ENCODE measurements at places on chromosomes 1 and 21.

DNA sequence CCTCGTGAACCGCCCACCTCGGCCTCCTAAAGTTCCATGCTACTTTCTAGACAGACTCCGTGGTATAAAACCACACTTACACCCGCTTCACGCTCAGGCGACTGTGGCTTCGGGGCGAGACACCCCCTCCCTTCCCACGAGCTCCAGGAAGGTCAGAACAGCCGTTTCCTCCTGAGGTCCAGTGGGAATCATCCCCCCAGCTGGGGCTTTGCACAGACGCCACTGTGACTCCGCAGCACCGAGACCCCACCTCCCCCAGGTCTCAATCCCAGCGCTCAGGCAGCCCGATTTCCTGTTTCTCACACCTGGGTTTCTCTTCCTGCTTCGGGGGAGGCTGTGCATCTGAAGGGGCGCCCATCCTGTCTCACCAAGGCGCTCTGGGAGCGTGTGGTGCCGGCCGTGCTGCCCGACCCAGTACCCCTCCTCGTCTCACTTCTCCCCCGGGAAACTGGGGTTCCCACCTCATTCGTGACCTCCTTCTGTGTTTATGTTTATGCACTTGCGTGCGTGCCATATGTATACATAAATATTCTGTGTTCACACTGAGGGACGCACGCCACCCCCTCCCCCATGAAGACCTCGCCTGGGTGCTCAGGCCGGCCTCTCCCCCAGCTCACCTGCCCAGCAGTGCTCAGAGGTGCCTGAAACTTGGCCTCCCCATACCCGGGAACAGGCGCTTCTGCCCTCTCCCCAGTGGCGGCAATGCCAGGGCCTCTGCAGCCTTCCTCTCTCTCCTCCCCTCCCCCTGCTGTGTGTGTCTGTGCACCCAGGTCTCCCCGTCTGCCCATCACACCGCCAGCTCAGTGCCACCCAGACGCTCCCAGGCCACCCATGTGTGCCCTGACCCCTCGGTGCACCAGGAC, 14.6 kb downstream of the SLC35E2B start:
- H3K27me3 ChIP-seq = no peaks in the 10 kb centered on the region
- no peak overlapping the region for H3K27ac ChIP-seq
- no peaks in the 10 kb centered on the region for H3K4me1 ChIP-seq
- H3K36me3 ChIP-seq = no peaks in the 10 kb centered on the region

DNA sequence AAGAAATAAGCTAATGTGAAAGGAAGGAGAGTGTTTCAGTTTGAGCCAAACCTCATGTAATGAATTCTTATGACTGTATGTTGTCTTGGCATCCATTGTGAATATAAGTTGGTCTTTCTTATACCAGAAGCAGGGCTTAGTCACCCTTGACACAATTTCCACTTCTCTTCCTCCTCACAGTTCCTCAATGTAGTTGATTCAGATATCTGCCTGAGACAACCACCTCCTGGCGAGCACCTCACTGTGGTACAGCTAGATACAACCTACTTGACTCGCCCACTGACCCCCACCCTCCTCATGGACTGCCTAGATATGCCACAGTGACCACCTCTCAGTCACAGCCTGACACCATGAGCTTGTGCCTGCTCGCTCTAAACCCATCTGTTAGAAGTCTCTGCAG, 45.6 kb downstream of the KYAT3 start:
- H3K4me1 ChIP-seq = no peaks in the 10 kb centered on the region
- no peaks in the 10 kb centered on the region for H3K27me3 ChIP-seq

GRCh38 chr1:179042700-179043099, 17.0 kb downstream of the FAM20B start:
- no peak overlapping the region for H3K4me3 ChIP-seq
- no peak for DNase-seq
- H3K27ac ChIP-seq = no peak overlapping the region
- H3K27me3 ChIP-seq = no peaks in the 10 kb centered on the region
- no peaks in the 10 kb centered on the region for H3K36me3 ChIP-seq
- H3K4me1 ChIP-seq = no peaks in the 10 kb centered on the region

DNA sequence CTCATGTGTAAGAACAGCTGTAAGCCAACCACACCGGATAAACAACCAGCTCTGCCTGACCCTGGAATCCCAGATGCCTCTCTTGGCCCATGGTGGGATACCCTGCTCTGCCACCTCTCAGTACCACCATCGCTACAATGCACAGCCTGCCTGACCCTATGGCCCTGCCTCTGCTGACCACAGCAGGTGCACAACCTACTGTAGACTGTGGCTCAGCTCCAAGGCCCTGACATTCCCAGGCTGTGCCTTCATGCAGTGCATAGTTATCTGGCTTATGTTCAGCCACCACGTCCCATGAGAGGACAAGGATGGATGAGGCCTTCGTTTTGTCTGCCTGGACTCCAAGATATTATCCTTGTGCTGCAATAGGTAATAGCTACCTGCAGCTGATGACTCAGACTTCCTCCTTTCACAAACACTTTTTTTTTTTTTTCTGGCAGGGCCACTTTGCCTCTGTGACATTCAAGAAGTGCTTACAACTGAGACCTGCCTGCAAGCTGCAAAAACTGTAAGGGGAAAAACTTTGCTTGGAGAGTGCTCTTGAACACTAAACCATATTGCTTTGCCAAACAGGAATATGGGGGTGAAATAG, 177.7 kb downstream of the URB2 start:
- H3K4me3 ChIP-seq = no peak overlapping the region
- H3K27ac ChIP-seq = no peak overlapping the region
- no peak for DNase-seq
- no peaks in the 10 kb centered on the region for H3K27me3 ChIP-seq

GRCh38 chr1:63904826-63905225, 131.0 kb downstream of the ROR1 start:
- H3K36me3 ChIP-seq = no peaks in the 10 kb centered on the region
- H3K27me3 ChIP-seq = no peaks in the 10 kb centered on the region
- DNase-seq = no peak
- H3K4me1 ChIP-seq = no peaks in the 10 kb centered on the region
- no peak overlapping the region for H3K4me3 ChIP-seq

- no peaks in the 10 kb centered on the region for H3K27me3 ChIP-seq
- H3K4me3 ChIP-seq = no peak overlapping the region
- H3K4me1 ChIP-seq = no peaks in the 10 kb centered on the region
Measured at GRCh38 chr1:5507340-5507739, 484.9 kb downstream of the NPHP4 start.

GRCh38 chr1:167861664-167862381, 52.1 kb downstream of the ADCY10 start:
- H3K4me3 ChIP-seq = no peak overlapping the region
- no peak for DNase-seq
- no peak overlapping the region for H3K27ac ChIP-seq
- H3K36me3 ChIP-seq = no peaks in the 10 kb centered on the region

- no peaks in the 10 kb centered on the region for H3K36me3 ChIP-seq
- no peak overlapping the region for H3K4me3 ChIP-seq
- H3K27me3 ChIP-seq = no peaks in the 10 kb centered on the region
- no peak for DNase-seq
Measured at GRCh38 chr1:155123801-155124200, 3.9 kb upstream of the EFNA1 start.

DNA sequence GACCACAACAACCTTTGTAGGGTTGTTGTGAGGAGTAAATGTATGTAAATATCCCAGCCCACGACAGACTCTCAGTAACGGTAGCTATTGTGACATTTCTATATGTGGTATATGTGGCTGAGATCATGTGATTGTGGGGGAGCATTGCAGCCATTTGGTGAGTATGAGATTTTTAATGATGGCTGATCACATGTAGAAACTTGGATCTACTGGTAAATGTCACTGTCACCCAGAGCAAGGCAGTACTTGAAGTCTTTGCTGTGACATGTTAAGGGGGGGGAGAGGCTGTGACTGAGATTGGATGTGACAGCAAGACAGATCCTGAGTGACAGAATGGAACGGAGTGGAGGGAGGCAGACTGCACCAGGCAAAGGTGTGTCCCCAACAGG, 23.9 kb upstream of the MEF2D start:
- no peaks in the 10 kb centered on the region for H3K36me3 ChIP-seq
- no peaks in the 10 kb centered on the region for H3K4me1 ChIP-seq
- DNase-seq = no peak
- no peak overlapping the region for H3K27ac ChIP-seq
- H3K27me3 ChIP-seq = no peaks in the 10 kb centered on the region
- no peak overlapping the region for H3K4me3 ChIP-seq

GRCh38 chr1:40634901-40635655, 30.4 kb downstream of the RIMS3 start:
- H3K36me3 ChIP-seq = no peaks in the 10 kb centered on the region
- H3K27ac ChIP-seq = no peak overlapping the region
- no peak for DNase-seq
- H3K4me3 ChIP-seq = no peak overlapping the region

- no peaks in the 10 kb centered on the region for H3K4me1 ChIP-seq
- H3K27me3 ChIP-seq = no peaks in the 10 kb centered on the region
- H3K27ac ChIP-seq = no peak overlapping the region
- H3K36me3 ChIP-seq = no peaks in the 10 kb centered on the region
- no peak for DNase-seq
Measured at GRCh38 chr1:200184196-200184595, 156.7 kb downstream of the NR5A2 start.

DNA sequence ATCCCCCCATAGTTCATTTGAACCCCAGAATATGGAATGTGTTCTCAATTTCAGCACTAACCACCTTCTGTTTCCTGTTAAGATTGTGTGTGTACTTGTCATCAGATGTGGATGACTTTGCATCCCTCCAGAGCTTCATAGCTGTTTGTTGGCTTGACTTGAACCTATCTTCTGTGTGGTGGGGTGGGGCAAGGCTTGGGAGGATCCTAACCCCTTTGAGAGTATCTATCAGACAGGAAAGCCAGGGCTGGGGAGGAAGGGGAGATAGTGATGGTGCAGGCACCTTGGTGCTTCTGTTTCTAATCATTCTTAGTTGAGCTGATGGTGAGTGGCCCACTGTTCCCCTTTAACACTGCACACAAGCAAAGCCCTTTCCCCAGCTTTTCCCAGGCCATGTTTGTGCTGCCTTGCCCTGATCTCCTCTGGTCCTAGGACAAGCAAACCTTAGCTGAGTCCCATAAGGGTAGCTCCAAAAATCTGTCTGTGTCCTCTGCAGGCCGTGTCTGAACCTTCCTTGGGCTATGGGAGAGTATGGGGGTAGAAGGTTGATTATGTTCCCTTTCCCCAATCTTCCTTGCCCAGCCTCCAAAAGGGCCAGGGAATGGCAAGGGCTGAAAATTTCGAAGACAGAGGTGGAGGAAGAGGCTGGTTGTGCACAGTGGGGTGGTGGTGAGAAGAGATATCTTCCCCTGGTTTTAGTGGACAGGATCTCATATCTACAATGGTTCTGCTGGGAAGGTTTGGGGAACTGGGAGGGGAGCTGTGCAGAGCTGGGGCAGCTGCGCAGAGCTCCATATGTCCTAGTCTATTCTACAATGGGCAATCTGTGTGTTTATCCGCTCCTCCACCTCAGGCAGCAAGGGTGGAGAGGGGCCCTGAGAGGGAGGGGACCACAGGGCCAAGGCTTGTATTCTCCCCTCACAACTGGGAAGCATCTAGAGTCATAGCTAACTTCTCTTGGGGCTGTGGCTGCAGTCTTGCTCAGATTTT, 1.4 kb downstream of the NHLH1 start:
- H3K4me3 ChIP-seq = no peak overlapping the region
- no peak for DNase-seq
- H3K27me3 ChIP-seq = no peaks in the 10 kb centered on the region
- H3K36me3 ChIP-seq = no peaks in the 10 kb centered on the region

GRCh38 chr1:227911376-227911775, 36.4 kb downstream of the WNT9A start:
- no peaks in the 10 kb centered on the region for H3K27me3 ChIP-seq
- no peak for DNase-seq
- no peaks in the 10 kb centered on the region for H3K4me1 ChIP-seq
- H3K27ac ChIP-seq = no peak overlapping the region
- no peaks in the 10 kb centered on the region for H3K36me3 ChIP-seq

- H3K4me1 ChIP-seq = no peaks in the 10 kb centered on the region
- no peak overlapping the region for H3K27ac ChIP-seq
- H3K36me3 ChIP-seq = no peaks in the 10 kb centered on the region
- no peak overlapping the region for H3K4me3 ChIP-seq
- H3K27me3 ChIP-seq = no peaks in the 10 kb centered on the region
Measured at GRCh38 chr1:199716729-199717128, 310.8 kb upstream of the NR5A2 start.

DNA sequence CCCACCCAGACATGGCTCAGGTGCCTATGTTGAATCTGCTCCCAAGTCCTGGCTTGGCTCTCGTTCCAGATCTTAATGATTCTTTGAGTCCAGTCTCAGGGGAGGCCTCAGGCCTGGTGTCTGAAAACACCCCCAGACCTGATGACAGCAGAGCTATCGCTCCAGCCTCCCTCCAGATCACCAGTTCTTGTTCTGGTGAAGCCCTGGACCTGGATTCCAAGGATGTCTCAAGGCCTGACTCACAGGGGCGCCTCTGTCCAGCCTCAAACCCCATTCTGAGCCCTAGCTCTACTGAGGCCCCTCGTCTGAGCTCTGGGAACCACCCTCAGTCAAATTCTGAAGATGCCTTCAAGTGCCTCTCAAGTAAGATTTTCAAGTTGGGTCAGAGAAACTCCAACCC, 11.4 kb downstream of the MROH7 start:
- no peak overlapping the region for H3K4me3 ChIP-seq
- no peak overlapping the region for H3K27ac ChIP-seq
- H3K27me3 ChIP-seq = no peaks in the 10 kb centered on the region
- no peaks in the 10 kb centered on the region for H3K36me3 ChIP-seq

- no peaks in the 10 kb centered on the region for H3K36me3 ChIP-seq
- no peaks in the 10 kb centered on the region for H3K27me3 ChIP-seq
- no peak overlapping the region for H3K4me3 ChIP-seq
- H3K27ac ChIP-seq = no peak overlapping the region
Measured at GRCh38 chr21:41651830-41652229, 115.0 kb downstream of the RIPK4 start.

DNA sequence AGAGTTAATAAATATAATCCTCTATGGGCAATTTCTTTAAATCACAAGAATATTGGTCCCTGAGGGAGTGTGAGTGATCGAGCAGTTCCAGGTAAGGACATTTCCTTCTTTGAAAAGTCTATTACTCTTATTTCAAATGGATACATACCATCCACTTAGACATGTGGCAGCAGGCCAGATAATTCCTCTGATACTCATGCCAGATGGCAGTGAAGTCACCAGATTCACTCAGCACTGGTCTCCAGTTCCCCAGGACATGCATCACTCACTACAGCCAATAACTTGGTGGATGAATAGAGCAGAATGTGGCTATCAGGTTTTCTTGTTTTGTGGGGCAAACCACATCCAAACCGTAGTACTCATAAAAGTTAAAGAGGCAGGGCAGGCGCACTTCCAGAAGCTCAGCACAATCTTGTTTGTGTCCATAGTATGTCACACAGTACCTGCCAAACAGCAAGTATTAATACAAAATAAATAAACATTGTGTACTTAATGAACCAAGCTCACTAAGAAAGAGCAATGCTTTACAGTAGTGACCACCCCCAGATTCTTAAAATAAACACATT, 74.2 kb upstream of the CD53 start:
- no peaks in the 10 kb centered on the region for H3K27me3 ChIP-seq
- no peaks in the 10 kb centered on the region for H3K36me3 ChIP-seq
- H3K4me3 ChIP-seq = no peak overlapping the region
- DNase-seq = no peak
- no peaks in the 10 kb centered on the region for H3K4me1 ChIP-seq
